Epithelial cell of alveolus of lung (primary cell): ENCODE measurements at places on chromosomes 3 and 15. TPM values are rescaled to one million over a fixed set of nuclear protein-coding genes. Genes with fewer than 3 reads are reported as not detected.

The GOLGA8F gene
- not detected in 2 replicates for total RNA-seq

The IGF1R gene
- 34.1 and 98.8 TPM in 2 replicates for total RNA-seq

The TMCO5A gene
- total RNA-seq: not detected in 2 replicates

The AADACL2 gene
- not detected in 2 replicates for total RNA-seq

The PIGBOS1 gene
- total RNA-seq: 10.0 and 15.6 TPM in 2 replicates

The RASL12 gene
- 39.0 and 131 TPM in 2 replicates for total RNA-seq

The CIDEC gene
- not detected in 2 replicates for total RNA-seq

The SPATA12 gene
- total RNA-seq: not detected in 2 replicates

The GNAT1 gene
- total RNA-seq: not detected in 2 replicates

The ATP13A5 gene
- not detected in 2 replicates for total RNA-seq

The KY gene
- total RNA-seq: 0.13 and 0.16 TPM in 2 replicates

The PLSCR5 gene
- total RNA-seq: not detected in 2 replicates

The ISL2 gene
- total RNA-seq: 0.91 and 1.6 TPM in 2 replicates

The BNC1 gene
- 2.3 and 9.8 TPM in 2 replicates for total RNA-seq

The RAB5A gene
- 53.7 and 70.3 TPM in 2 replicates for total RNA-seq

The POLR2M gene
- 31.8 and 55.8 TPM in 2 replicates for total RNA-seq

The PAQR5 gene
- total RNA-seq: 1.9 and 11.8 TPM in 2 replicates

The CHST13 gene
- not detected in 2 replicates for total RNA-seq

The NRROS gene
- 0.52 TPM in 1 of 2 replicates, not detected in the other for total RNA-seq

The ARNT2 gene
- total RNA-seq: 4.8 and 5.3 TPM in 2 replicates

The LYZL4 gene
- total RNA-seq: not detected in 2 replicates

The AQP9 gene
- not detected in 2 replicates for total RNA-seq

The ACAN gene
- 0.13 and 0.16 TPM in 2 replicates for total RNA-seq

The CPLX3 gene
- 0.48 TPM in 1 of 2 replicates, not detected in the other for total RNA-seq

The CDHR4 gene
- total RNA-seq: 0.16 TPM in 1 of 2 replicates, not detected in the other

The TGM5 gene
- not detected in 2 replicates for total RNA-seq

The HIGD2B gene
- total RNA-seq: not detected in 2 replicates

The ISLR gene
- 64.9 and 90.8 TPM in 2 replicates for total RNA-seq

The MUC4 gene
- 0.39 TPM in 1 of 2 replicates, not detected in the other for total RNA-seq

The ZNF619 gene
- total RNA-seq: 2.2 and 14.3 TPM in 2 replicates

The KNG1 gene
- not detected in 2 replicates for total RNA-seq

The SAMMSON gene
- 1.5 TPM in 1 of 2 replicates, not detected in the other for total RNA-seq

The CCR3 gene
- not detected in 2 replicates for total RNA-seq

The SHF gene
- total RNA-seq: 3.2 and 15.4 TPM in 2 replicates

The GP9 gene
- not detected in 2 replicates for total RNA-seq

The CCDC39 gene
- not detected in 2 replicates for total RNA-seq
